ENCODE measurements at places on chromosomes 2 and 18.

DNA sequence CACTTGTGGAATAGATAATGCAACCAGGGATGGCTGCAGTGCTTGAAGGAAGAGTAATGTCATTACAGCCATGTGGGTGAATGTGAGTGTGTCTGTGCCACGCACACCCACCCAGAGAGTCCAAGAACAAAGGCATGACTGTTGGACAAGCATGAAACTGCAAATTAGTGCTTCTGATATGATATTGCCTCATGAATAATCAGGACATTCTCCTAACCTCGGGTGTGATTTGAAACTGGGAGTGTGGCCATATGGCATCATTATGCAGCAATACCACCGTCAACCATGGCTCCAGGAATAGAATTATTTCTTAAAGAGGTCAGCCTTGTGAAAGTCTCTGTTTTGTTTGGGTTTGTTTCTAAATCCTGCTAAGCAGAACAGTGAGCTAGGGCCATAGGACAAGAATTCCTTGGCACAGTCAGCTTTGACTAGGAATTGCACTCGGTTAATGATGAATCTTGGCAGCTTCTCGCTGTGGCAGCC, 678.0 kb upstream of the RAB6C start:
- DNase-seq: no peak

DNA sequence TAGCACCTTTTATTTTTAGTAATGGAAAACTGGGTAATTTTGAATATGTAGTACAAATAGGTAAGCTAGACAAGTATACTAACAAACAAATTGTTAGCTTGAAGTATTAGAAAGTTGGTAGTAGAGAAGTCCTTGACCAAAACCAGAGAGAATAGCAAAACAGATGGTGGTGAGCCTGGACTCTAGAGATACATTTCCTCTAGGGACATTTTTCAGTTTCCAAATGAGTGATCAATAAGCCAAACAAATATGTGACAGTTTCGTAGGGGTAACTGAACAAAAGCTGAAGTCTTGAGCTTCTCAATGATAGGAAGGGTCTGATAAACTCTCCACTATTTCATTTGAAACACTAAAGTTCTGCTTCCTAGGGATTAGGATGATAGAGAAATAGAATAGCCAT, 692.0 kb upstream of the FAM98A start:
- no peak for DNase-seq

DNA sequence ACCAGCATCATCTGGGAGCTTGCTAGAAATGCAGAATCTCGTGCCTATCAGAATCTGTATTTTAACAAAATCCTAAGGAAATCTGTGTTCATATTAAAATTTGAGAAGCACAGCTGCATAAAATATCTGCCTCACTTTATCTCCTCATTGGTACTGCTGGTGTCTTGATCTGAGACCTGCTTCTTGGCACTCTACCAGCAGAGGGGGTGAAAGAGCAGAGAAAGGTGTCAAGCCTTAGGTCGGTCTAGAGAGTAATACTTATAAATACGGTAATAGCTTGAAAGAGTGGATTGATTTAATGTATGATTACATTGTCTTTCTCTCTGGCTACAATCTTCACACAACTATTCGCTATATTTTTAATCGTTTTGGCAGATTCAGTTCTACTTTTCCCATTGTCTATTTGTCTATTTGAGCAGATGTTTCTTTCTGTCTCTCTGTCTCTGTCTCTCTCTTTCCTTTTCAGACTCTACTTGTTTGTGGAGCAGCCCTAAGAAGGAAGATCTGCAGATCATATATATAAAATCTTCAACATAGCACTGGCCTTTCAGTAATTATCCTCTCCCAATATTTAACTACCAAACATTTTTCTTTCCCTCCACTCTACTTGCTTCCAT, 1.7 kb upstream of the GCG start:
- peak; percentile 28 for DNase-seq

DNA sequence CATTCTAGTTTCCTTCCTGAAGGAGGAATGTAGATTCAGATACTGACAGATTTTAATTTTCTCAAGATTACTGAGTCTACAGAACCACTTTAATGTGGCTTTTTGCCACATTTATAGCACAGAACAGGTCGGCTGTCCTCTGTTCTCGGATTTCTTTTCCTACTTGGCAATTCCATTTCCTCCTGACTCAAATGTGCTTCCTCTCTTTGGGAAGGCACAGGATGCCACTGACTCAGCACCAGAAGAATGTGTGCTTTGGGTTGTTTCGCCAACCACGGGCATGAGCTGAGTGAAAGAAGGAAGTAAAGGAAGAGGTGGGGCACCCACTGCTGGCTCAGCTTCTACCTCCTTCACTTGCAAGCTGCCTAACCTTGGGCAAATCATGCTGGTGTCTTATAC, 970.6 kb upstream of the ACVR2A start:
- DNase-seq: no peak

GRCh38 chr2:95001051-95001562, 24.4 kb upstream of the MAL start:
- DNase-seq: no peak

DNA sequence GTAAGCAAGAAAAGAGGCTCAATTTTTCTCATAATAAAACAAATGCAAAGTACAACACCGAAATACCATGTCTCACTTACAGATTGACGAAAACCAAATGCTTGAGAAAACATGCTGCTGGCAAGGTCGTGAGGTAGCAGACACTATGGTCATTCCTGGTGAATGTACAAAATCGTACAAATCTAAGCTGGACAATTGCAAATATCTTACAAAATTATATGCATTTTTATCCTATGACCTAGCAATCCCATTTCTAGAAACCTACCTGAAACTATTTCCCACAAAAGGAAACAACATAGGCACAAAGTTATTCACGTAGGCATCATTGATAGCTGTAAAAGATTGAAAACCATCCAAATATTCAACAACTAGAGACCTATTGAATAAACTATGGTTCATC, 54.0 kb downstream of the SCG2 start:
- DNase-seq: no peak

GRCh38 chr18:58953627-58954026, 89.0 kb downstream of the ZNF532 start:
- DNase-seq: no peak

- no peak for DNase-seq
Measured at GRCh38 chr2:64260093-64260803, 116.0 kb upstream of the PELI1 start.

GRCh38 chr2:208984376-208985090, 439.3 kb upstream of the MAP2 start:
- no peak for DNase-seq

- no peak for DNase-seq
Measured at GRCh38 chr18:33750366-33750765, 172.3 kb downstream of the ASXL3 start.

DNA sequence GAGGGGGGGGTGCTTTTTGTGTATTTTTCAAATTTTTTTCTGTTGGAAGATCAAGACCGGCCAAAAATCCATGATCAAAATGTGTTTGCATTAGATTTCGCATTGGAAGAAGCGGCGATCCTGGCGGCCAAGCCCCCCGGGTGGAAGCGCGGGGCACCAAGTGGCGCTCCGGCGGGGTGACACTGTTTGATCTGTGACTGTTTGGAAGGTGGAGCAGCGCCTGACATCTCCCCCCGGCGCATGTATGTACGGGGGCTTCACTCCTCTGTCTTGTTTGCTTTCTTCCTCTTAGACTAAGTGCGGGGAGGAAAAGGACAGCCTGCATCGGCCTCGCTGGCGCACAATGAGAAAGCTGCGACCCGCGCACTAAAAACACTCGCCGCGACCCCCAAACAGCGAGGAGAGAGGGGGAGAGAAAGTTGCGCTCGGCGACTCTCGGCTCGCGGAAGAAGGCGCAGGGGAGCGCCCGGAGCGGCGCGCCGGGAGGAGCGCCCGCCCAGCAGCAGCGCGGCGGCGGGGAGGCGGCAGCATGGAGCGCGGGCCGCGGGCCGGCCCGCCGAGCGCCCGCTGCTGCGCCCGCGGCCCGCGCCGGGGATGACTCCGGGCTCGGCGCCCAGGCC, 515 bp downstream of the TSHZ1 start:
- no peak for DNase-seq

DNA sequence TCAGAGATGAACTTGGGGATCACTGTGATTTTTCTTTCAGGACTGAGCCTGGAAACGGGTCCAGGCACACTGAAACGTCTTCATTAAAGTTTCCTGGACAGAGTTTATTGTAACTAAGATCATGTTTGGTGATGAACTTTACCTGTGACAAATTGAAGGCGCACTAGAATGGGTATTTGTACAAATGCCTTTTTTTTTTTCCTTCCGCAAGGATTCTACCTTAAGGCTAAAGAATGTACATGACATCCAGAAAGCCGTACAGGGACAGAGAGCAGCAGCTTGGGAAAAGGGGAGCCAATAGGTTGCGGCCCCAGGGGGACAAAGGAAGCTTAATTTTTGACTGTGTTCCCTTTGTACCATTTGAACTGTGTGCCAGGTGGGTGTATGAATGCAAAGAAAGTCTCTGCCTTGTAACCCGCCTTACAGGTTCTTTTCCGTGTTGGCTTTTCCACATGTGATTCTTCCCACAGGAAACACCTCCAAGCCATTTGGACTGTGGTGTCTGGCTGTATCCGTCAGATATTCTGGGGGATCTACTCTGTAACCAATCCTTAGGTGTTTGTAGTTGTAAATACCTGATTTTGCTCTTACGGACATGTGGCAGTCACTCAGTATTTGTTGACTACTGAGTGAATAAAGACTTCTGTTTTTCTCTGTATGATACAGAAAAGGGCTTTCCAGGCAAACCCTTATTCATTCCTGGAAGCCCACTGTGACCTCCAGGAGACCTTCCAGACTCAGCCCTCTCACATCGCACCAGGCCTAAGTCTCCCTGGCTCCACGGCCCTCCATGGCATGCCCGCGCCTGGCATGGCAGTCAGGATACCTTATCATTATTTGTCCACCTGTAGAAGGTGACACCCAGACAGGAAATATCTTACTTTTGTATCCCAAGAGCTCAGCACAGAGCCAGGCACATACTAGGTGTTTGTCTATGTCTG, 1.1 kb downstream of the LRRFIP1 start:
- DNase-seq: no peak

DNA sequence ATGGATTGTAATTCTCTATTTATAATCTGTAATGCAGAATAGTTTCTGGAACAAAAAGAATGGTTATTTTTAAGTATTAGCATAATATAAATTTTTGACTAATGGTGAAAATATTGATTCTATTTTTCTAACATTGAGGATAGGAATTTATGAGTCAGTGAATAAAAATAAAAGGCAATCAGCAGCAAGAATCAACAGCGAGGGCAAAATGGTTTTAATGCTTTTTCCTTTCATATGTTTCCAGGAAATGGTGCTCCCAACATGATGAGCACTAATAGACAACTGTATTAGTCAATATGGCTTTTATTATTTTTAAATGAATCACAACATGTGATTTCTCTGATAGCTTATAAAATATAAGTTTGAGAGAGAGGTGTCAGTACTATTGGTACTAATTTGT, 90.7 kb upstream of the TFPI start:
- no peak for DNase-seq

GRCh38 chr2:24721470-24721869, 71.7 kb downstream of the PTRHD1 start:
- no peak for DNase-seq

- no peak for DNase-seq
Measured at GRCh38 chr2:134119117-134119712, 134.7 kb upstream of the MGAT5 start.

GRCh38 chr2:112699984-112700667, 20.7 kb upstream of the NT5DC4 start:
- no peak for DNase-seq

DNA sequence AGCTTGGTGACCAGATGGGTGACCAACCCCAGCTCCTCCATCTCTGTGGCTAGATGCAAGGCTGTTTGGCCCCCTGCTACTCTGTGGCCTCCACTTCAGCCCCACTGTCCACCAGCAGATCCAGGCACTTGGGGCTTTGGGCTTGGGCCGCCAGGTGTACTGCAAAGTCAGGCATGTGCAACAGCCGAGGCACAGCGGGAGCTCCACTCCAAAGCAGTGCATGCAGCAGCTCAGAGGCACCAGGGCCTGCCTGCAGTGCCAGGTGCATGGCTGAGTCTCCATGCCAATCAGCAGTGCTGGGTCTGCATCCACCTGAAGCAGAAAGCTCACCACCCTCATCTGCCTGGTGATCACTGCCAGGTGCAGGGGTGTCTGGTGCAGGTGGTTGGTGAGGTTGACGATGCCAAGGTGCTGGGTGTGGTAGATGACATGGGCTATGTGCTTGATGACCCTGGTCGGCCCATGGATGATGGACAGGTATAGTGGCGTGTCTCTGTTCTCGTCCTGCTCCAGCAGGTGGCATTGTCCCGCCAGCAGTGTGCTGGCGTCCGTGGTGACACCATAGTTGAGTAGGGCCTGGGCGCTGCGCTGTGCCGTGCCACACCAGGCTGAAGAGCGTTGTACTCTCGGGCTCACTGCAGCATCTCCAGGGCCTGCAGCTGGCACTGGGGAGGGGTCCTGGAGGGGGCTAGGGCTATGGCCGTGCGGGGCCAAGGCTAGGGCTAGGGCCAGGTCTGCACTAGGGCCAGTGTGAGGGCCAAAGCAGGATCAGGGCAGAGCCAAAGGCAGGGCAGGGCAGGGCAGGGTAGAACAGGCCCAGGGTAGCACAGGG, 1.0 kb upstream of the ANKRD62 start:
- no peak for DNase-seq

GRCh38 chr2:98486374-98486981, 41.8 kb downstream of the INPP4A start:
- no peak for DNase-seq

DNA sequence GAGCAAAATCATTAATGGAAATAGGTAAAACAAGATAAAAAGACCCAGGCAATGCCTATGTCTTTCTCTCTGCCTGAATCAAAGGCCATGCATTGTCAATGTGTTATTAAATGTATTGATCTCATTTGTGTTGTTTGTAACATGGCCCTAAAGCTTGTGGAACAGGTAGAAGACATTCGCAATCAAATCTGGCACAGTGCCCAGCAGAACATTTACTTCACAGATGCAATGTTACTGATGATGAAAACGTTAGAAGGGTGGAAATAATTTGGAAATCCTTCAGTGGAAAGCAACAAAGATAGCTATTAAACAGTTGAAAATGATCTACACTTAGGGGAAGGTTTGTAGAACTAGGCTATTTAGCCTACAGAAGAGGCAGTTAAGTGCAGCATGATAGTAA, 368.2 kb downstream of the EPHA4 start:
- no peak for DNase-seq

GRCh38 chr2:181738074-181738473, 57.8 kb upstream of the NEUROD1 start:
- DNase-seq: no peak

DNA sequence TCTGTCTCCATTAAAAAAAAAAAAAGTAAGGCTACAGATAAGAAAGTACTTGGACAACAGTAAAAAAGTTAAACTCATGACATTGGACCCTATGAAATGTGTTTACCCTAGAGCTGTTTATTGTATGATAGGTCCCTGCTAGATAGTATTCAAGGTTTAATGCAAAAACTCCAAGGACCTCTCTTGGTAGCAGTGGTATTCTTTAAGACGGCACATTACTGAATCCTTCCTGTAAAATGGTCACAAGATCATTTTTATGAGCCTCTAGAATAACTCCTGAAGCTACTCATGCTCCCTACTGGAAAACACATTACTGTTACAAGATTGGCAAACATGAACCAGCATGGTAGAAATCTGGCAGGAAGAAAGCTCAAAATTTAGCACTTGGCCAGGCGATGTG, 38.8 kb downstream of the GALM start:
- DNase-seq: no peak

- no peak for DNase-seq
Measured at GRCh38 chr18:77137851-77138250, 5.3 kb upstream of the MBP start.
